HFFc6 (cell line): ENCODE measurements at places on chromosomes 7 and 10. TPM values are rescaled to one million over a fixed set of nuclear protein-coding genes. Genes with fewer than 3 reads are reported as not detected.

Gene SMARCD3
- 26.8 to 34.8 TPM (median 28.6 TPM) in 3 replicates for total RNA-seq

Gene ZNF425
- 2.2 and 2.6 TPM in 2 replicates for total RNA-seq

Gene IGF2BP3
- 25.4 to 31.9 TPM (median 30.9 TPM) in 3 replicates for total RNA-seq

Gene PRKCQ
- total RNA-seq, result not detected in 2 replicates

Gene KMT2C
- 26.4 to 30.4 TPM (median 29.1 TPM) in 3 replicates for total RNA-seq

Gene SHH
- not detected in 3 replicates for total RNA-seq

Gene CUZD1
- total RNA-seq, result 0.42 to 0.52 TPM (median 0.46 TPM) in 3 replicates

Gene CRHR2
- total RNA-seq, result not detected in 3 replicates

Gene SPDYE2
- not detected in 3 replicates for total RNA-seq

Gene COL13A1
- 37.0 to 41.0 TPM (median 40.8 TPM) in 3 replicates for total RNA-seq

Gene MYH16
- total RNA-seq, result not detected in 3 replicates

Gene FOXI2
- not detected in 3 replicates for total RNA-seq

Gene SPDYE3
- total RNA-seq, result not detected in 3 replicates

Gene GJD4
- not detected in 2 replicates for total RNA-seq

Gene TUBGCP2
- total RNA-seq, result 70.7 to 88.1 TPM (median 80.0 TPM) in 3 replicates

Gene MLXIPL
- not detected in 3 replicates for total RNA-seq

Gene AGMO
- 0.18 TPM in 1 of 3 replicates, not detected in the others for total RNA-seq

Gene CALML5
- not detected in 3 replicates for total RNA-seq

Gene RPEL1
- total RNA-seq, result not detected in 3 replicates

Gene FAM200A
- 4.4 to 5.5 TPM (median 4.7 TPM) in 3 replicates for total RNA-seq

Gene MSMB
- 0.65 TPM in 1 of 3 replicates, not detected in the others for total RNA-seq

Gene LRRC18
- not detected in 3 replicates for total RNA-seq

Gene AKR1C2
- total RNA-seq, result 0.48 to 1.5 TPM (median 0.90 TPM) in 3 replicates

Gene CTAGE4
- not detected in 2 replicates for total RNA-seq

Gene VPS41
- 66.8 to 68.8 TPM (median 66.9 TPM) in 3 replicates for total RNA-seq

Gene INPP5A
- 59.5 to 63.7 TPM (median 63.5 TPM) in 3 replicates for total RNA-seq

Gene UBE2H
- total RNA-seq, result 89.5 to 97.0 TPM (median 89.7 TPM) in 3 replicates

Gene ZNF853
- 0.06 TPM in 1 of 2 replicates, not detected in the other for total RNA-seq

Gene NRAP
- not detected in 3 replicates for total RNA-seq

Gene ITPRID1
- total RNA-seq, result not detected in 3 replicates

Gene ARF5
- 95.4 and 99.9 TPM in 2 replicates for total RNA-seq

Gene FKBP9
- total RNA-seq, result 199 to 269 TPM (median 222 TPM) in 3 replicates

Gene C10orf95
- total RNA-seq, result not detected in 3 replicates

Gene GPR15LG
- not detected in 3 replicates for total RNA-seq

Gene ANKRD2
- total RNA-seq, result 0.64 to 7.7 TPM (median 0.81 TPM) in 3 replicates

Gene PITRM1
- total RNA-seq, result 98.7 to 115 TPM (median 102 TPM) in 3 replicates

Gene CD36
- total RNA-seq, result 1.4 to 3.5 TPM (median 2.0 TPM) in 3 replicates

Gene NXPH1
- not detected in 3 replicates for total RNA-seq

Gene SEMA3C
- 60.5 to 77.6 TPM (median 63.4 TPM) in 3 replicates for total RNA-seq

Gene NPFFR1
- not detected in 3 replicates for total RNA-seq

Gene C7orf57
- total RNA-seq, result 0.10 TPM in 1 of 3 replicates, not detected in the others

Gene FFAR4
- not detected in 2 replicates for total RNA-seq

Gene UNCX
- not detected in 3 replicates for total RNA-seq

Gene NCF1
- not detected in 3 replicates for total RNA-seq

Gene SPDYE2B
- total RNA-seq, result not detected in 2 replicates

Gene PDE6C
- total RNA-seq, result not detected in 2 replicates

Gene FAM20C
- 22.8 to 33.5 TPM (median 24.0 TPM) in 3 replicates for total RNA-seq

Gene PNLIPRP2
- not detected in 3 replicates for total RNA-seq

Gene LLCFC1
- not detected in 3 replicates for total RNA-seq

Gene VENTX
- not detected in 3 replicates for total RNA-seq

Gene BMPER
- total RNA-seq, result 9.5 to 11.9 TPM (median 9.9 TPM) in 3 replicates

Gene OIT3
- total RNA-seq, result not detected in 3 replicates

Gene LIPJ
- total RNA-seq, result not detected in 3 replicates

Gene PRKG1
- total RNA-seq, result 9.4 to 11.2 TPM (median 10.6 TPM) in 3 replicates

Gene NPSR1
- not detected in 2 replicates for total RNA-seq

Gene UBTD1
- total RNA-seq, result 37.5 to 43.2 TPM (median 42.1 TPM) in 3 replicates

Gene PODXL
- total RNA-seq, result 10.7 to 22.0 TPM (median 15.2 TPM) in 3 replicates

Gene FANK1
- total RNA-seq, result 0.50 to 1.4 TPM (median 1.1 TPM) in 3 replicates

Gene LRMDA
- 1.3 TPM in 1 of 3 replicates, not detected in the others for total RNA-seq
